Activated naive CD4-positive, alpha-beta T cell (primary cell): ENCODE measurements at places on chromosomes 3 and 15.

- DNase-seq: no peak
Observed at GRCh38 chr15:47955021-47955420, 165.8 kb upstream of the SLC24A5 start.

DNA sequence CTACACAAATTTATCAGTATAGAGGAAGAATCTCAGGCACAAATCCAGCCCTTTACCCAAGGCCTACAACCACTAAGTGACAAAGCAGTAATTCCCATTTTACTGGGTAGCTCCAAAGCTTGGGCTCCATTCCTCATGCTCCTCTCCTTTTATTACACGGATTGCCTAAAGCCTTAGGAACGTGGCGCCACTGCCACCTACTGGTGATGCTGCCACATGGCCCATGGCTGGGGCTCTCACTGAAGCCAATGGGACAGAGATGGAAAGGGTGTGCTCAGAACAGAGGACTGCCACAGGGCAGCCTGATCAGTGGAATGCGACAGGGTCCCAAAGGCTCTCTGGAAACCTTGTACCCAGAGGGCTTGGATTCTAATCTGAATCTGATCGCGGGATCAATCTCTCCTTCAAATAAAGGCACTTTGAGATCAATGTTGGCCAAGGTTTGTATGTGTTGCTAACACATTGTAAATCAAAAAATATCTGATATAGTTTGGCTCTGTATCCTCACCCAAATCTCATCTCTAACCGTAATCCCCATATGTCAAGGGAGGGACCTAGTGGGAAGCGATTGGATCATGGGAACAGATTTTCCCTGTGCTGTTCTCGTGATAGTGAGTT is 33.5 kb upstream of the LYZL4 start:
- peak; percentile 34 for DNase-seq

GRCh38 chr15:58159827-58160386 is 21.7 kb downstream of the AQP9 start:
- no peak for DNase-seq

DNA sequence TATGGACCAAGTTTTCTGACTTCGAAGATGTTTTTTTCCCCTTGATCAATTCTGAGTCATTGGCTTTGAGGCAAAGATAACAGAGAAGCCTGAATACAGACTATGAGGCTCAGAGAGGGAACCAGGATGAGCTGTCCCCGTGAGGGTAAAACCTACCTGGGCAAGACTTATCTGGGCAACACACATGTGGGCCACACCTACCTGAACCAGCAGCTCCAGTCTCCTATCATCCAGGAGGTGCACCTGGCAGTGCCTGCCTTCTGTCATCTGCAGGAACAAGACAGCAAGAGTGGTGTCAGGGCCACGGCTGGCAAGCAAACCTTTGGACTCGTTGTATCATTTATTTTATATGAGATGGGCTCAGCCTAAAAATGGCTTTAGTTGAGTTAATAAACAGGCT is 72.6 kb downstream of the FRMD4B start:
- no peak for DNase-seq

DNA sequence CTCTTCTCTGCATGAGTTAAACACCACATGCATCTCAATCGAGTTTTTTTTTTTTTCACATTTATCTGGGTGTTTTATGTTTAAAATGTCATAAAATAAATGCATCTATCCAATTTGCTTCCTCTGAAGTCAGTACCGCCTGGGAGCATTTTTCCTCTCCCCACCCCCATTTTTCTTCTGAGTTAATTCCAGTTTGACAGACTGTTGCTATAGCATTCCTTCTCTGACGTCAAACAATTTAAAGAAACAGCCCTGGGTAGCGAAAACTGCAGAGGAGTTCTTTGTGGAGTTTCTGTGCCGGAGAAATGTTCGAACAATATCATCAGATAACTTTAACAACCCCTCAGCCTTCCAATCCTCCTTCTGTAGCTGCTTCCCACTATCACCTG is 900 bp upstream of the GNB4 start:
- DNase-seq: no peak

GRCh38 chr3:54038391-54038790 is 84.0 kb upstream of the CACNA2D3 start:
- no peak for DNase-seq

GRCh38 chr15:74394090-74394846 is 26.8 kb upstream of the CYP11A1 start:
- DNase-seq: no peak

DNA sequence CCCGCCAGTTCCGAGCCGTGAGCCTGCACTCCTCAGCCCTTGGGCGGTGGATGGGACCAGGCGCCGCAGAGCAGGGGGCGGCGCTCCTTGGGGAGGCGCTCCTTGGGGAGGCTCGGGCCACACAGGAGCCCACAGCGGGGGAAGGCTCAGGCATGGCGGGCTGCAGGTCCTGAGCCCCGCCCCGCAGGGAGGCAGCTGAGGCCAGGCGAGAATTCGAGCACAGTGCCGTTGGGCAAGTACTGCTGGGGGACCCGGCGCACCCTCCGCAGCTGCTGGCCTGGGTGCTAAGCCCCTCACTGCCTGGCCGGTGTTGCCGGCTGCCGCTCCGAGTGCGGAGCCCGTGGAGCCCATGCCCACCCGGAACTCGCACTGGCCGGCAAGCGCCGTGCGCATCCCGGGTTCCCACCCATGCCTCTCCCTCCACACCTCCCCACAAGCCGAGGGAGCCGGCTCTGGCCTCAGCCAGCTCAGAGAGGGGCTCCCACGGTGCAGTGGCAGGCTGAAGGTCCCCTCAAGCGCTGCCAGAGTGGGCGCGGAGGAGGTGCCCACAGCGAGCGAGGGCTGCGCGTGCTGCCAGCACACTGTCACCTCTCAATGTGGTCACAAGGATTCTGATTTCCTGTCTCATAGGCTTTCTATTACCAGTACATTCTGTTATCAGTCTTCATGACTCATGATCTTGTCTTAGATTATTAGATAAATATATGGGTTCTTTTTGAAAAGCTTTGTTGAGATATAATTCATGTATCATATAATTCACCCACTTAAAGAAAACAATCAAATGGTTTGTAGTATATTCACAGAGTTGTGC is 44.0 kb upstream of the LRIG1 start:
- no peak for DNase-seq

GRCh38 chr3:54844211-54844610 is 83.6 kb downstream of the LRTM1 start:
- no peak for DNase-seq

DNA sequence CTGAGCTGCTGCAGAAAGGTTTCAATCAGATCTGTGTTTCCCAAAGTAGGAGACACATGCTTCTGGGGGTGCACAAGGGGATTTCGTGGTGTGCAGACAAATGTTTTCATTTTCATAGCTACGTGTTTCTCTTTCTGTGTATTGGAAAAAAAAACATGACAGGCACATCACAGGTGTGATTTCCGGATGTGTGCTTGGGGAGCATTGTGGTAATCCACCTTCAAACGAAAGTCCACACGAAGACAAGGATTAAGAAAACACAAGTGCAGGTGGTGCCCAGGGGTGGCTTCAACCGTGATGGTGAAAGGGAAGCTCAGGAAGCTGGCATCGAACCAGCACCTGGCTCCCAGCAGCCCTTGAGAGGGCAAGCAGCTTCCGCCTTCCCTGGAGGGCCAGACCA is 164.6 kb upstream of the LINGO1 start:
- no peak for DNase-seq

DNA sequence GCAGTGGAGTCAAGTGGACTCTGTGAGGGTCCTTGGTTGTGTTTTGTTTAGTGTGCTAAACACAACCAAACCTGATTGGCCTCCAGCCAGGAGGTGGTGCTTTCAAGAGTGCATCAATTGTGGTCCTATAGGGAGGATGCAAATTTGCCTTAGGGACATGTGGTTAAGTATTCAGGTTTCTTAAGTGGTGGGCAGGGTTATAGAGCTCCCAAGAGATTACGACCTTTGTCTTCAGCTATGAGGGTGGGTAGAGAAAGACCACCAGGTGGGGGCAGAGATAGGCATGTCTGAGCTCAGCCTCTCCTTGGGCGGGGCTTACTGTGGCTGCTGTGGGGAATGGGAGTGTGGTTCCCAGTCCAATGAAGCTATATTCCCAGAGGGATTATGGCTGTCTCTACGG is 186.6 kb downstream of the SQOR start:
- DNase-seq: no peak

DNA sequence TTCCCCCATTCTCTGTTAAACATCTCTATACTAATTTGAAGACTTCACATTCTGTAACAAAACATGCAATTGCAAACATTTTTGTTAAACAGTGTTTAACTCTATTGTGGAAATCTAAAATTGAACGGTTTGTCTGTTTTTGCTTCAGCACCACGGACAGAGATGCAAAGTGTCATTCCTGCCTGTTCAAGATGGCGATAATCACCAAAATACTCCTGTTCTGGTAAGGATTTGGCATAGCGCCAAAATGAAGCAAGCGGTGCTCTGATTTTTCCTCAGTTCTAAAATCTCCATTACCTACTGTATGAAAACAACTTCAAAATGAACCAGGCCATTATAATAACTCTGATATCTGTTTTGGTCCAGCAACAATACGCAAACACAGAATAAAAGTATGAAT is 129.7 kb upstream of the TUSC7 start:
- DNase-seq: no peak

DNA sequence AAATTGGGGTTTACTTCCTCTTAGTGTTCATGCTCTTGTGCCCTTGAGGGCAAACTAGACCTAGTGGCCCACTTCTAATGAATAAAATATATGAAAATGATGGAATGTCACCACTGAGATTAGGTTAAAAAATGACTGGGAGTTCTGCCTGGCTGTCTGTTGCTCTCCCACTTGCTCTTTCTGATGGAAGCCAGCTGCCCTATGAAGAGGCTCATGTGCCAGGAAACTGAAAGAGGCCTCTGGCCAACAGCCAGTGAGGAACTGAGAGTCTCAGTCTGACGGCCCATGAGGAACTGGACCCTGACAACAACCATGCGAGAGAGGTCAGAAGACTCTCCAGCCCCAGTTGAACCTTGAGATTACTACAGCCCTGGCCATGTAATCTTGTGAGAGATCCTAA is 107.1 kb upstream of the FHIT start:
- DNase-seq: no peak

- no peak for DNase-seq
Observed at GRCh38 chr15:58311556-58311955, 120.2 kb upstream of the LIPC start.

DNA sequence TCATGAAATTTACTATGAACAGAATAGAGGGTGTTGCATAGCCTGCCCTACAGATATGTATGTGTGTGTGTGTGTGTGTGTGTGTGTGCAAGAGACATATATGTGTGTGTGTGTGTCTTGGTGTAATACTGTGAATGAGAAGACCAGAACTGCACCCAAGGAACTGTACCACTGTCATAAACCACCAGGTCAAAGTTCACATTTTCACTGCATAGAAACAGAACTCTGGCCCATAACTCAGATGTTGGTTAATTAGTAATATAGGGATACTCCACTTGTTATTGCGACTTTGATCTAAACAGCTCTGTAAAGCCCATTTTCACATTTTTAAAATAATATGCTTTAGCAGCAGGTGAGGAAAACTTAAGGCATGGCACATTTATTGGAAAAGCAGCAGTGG is 111.8 kb downstream of the IGF2BP2 start:
- DNase-seq: no peak

DNA sequence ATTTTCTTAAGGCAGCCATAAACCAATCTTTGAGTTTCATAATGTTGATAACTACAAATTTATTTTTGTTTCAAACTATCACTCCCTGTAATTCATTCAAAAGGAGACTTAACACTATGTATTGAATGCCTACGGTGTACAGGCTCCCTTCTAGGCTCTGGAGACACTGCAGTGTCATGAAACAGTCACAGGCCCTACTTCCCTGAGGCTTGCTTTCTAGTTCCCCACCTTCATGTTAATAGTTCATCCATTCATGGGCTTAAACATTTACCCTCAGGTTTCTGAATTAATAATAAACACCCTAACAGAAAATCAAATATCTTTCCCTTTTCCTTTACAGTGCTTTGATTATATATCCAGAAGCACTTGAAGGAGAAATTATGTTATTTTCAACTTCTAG is 168.7 kb downstream of the CHL1 start:
- no peak for DNase-seq

GRCh38 chr3:9803494-9803893 is 6.6 kb upstream of the TTLL3 start:
- DNase-seq: no peak

DNA sequence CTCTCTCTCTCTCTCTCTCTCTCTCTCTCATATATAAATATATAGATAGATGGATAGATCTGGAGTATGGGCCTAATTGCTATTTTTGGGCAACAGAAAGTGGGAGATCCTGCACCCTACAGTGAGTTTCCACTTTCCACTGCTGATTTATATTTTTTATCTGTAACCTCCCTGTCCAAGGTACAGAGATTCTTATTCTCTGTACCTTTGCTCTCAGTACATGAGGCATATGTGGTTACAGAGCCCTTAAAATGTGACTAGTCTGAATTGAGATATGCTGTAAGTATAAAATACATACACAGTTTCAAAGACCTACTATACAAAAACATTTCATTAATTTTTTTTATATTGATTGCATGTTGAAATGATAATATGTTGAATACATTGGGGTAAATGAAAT is 51.1 kb upstream of the FOXP1 start:
- no peak for DNase-seq

GRCh38 chr3:196186651-196187573 is 24.3 kb downstream of the ZDHHC19 start:
- no peak for DNase-seq

DNA sequence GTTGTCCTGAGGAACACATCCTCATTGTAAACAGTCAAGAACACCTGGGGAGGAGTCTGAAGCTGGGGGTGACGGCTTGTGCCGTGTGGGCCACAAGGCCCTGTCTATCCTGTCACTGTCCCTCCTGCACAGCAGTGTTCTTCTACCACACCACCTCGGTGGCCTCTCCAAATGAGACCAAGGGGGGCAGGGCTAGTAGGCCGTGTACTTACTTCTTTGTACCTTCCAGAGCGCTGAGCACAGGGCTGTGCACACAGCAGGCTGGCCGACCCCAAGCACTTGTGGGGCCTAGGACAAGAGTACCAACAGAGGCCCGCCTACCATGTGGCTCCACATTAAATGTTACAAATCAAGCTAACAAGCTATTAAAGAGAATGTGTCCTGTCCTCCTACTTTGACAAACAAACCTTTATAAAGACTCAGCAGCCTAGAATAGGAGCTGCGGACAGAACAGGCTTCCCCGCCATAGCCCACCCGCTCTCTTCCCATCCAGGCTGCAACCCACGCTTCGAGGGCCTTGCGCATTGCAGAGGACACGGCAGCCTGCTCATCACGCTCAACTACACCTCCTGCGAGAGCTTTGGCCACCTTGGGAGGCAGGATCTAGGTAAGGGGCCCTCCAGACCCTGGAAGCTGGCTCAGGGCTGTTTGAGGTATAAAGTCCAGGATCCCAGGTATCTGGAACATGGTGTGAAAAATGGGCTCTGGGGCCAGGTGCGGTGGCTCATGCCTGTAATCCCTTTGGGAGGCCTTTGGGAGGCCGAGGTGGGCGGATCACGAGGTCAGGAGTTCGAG is 30.5 kb downstream of the MELTF start:
- DNase-seq: no peak

DNA sequence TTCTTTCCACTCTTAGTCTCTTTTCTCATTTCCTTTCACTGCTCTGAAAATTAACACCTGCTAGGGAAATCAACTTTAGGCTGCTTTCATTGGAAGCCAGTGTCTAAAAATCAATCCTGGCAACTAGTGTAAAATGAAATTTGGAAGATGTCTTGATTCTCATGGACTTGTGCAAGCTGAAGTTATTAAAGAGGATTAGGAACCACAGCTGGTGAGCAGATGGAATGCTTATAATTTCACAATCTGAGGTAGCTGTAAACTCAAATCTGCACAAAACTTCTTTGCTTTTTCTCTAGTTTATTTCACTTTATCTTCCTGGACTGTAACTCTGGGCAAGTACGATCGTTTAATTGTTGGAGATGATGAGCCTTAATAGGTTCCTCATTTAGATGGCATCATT is 175.6 kb downstream of the GHSR start:
- no peak for DNase-seq
